HFFc6 (cell line): ENCODE measurements at places on chromosomes 6 and 20.
A peak's percentile ranks its signal among the peaks of the same experiment; 100 is the strongest.

DNA sequence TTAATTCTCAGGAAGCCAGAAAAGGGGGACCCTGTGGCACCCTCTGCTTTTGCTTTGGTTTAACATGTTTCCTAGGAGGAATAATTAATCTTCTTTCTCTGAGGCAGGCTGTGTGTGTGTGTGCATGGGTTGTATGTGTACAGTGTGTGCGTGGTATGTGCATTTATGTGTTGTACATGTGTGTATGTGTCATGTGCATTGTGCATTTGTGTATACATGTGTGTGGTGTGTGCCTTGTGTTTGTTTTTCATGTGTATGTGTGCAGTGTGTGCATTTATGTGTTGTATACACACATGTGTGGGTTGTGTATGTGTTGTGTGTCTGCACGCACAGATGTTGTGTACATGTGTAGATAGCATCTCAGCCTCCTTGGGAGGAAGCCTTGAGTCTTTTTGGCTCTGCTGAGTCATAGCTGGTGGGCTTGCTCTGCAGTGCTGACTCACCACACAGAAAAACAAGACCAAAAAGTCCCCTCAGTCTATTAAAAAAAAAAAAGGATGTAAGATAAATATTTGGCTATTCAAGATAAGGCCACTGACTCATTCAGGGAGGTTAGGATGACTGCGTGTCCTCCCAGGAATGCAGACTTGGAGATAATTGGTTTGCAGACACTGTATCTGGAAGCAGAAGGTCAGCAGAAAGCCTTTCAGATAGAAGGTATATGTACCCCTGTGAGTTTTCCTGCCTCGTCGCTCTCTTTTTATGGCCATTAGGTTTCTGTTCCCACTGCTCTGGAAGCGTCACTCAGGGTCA, 58.6 kb downstream of the SYNJ2 start:
- H3K4me1 ChIP-seq = peaks cover 71% of the 10 kb centered on the region
- DNase-seq = peak; percentile 96
- peak overlapping the region; percentile 81 for H3K4me3 ChIP-seq
- peaks cover 3% of the 10 kb centered on the region for H3K27me3 ChIP-seq
- H3K36me3 ChIP-seq = peaks cover 63% of the 10 kb centered on the region

DNA sequence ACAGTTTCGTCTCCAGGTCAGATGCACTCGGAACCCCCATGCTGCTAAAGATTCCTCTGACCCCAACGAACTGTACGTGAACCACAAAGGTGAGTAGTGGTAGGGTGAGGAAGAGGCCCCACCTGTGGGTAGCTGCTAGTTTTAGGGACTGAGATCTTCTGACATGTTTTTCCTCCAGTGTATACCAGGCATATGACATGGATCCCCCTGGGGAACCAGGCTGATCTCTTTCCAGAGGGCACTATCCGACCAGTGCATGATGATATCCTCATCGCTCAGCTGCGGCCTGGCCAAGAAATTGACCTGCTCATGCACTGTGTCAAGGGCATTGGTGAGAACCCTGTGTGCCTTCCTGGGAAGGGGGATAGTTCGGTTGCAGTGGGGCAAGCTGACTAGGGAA, 3.2 kb downstream of the POLR1C start:
- H3K4me3 ChIP-seq = no peak overlapping the region
- peaks cover 34% of the 10 kb centered on the region for H3K36me3 ChIP-seq
- H3K27ac ChIP-seq = no peak overlapping the region
- peaks cover 13% of the 10 kb centered on the region for H3K4me1 ChIP-seq
- no peaks in the 10 kb centered on the region for H3K27me3 ChIP-seq

GRCh38 chr20:47688385-47689381, 96.6 kb downstream of the SULF2 start:
- H3K27ac ChIP-seq = no peak overlapping the region
- H3K27me3 ChIP-seq = peaks cover 23% of the 10 kb centered on the region
- DNase-seq = no peak
- H3K4me3 ChIP-seq = no peak overlapping the region
- peaks cover 8% of the 10 kb centered on the region; the same call in 1 of the 2 replicates for H3K36me3 ChIP-seq

DNA sequence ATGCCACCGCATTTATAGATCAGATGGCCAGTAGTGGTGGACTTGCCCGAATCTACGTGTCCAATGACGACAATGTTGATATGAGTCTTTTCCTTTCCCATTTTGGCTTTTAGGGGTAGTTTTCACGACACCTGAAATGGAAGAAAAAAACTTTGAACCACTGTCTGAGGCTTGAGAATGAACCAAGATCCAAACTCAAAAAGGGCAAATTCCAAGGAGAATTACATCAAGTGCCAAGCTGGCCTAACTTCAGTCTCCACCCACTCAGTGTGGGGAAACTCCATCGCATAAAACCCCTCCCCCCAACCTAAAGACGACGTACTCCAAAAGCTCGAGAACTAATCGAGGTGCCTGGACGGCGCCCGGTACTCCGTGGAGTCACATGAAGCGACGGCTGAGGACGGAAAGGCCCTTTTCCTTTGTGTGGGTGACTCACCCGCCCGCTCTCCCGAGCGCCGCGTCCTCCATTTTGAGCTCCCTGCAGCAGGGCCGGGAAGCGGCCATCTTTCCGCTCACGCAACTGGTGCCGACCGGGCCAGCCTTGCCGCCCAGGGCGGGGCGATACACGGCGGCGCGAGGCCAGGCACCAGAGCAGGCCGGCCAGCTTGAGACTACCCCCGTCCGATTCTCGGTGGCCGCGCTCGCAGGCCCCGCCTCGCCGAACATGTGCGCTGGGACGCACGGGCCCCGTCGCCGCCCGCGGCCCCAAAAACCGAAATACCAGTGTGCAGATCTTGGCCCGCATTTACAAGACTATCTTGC, 725 bp downstream of the EEF1A1 start:
- H3K4me3 ChIP-seq = peak overlapping the region; percentile 97
- peaks cover 58% of the 10 kb centered on the region for H3K27me3 ChIP-seq
- H3K36me3 ChIP-seq = peaks cover 54% of the 10 kb centered on the region
- peak; percentile 81 for DNase-seq

- H3K27ac ChIP-seq = no peak overlapping the region
- no peaks in the 10 kb centered on the region for H3K27me3 ChIP-seq
- H3K36me3 ChIP-seq = no peaks in the 10 kb centered on the region; the same call in 1 of the 2 replicates
- no peaks in the 10 kb centered on the region for H3K4me1 ChIP-seq
- no peak overlapping the region for H3K4me3 ChIP-seq
Observed at GRCh38 chr6:91506509-91506908, 919.6 kb upstream of the MAP3K7 start.

GRCh38 chr6:88562353-88563276, 396.5 kb upstream of the CNR1 start:
- no peaks in the 10 kb centered on the region for H3K4me1 ChIP-seq
- H3K27ac ChIP-seq = no peak overlapping the region
- no peaks in the 10 kb centered on the region for H3K36me3 ChIP-seq
- no peak overlapping the region for H3K4me3 ChIP-seq

GRCh38 chr20:38460040-38460623, 12.5 kb upstream of the RALGAPB start:
- no peak overlapping the region for H3K4me3 ChIP-seq
- H3K4me1 ChIP-seq = peaks cover 13% of the 10 kb centered on the region
- peak; percentile 60 for DNase-seq
- peaks cover 8% of the 10 kb centered on the region for H3K27me3 ChIP-seq
- no peaks in the 10 kb centered on the region; the same call in 1 of the 2 replicates for H3K36me3 ChIP-seq

DNA sequence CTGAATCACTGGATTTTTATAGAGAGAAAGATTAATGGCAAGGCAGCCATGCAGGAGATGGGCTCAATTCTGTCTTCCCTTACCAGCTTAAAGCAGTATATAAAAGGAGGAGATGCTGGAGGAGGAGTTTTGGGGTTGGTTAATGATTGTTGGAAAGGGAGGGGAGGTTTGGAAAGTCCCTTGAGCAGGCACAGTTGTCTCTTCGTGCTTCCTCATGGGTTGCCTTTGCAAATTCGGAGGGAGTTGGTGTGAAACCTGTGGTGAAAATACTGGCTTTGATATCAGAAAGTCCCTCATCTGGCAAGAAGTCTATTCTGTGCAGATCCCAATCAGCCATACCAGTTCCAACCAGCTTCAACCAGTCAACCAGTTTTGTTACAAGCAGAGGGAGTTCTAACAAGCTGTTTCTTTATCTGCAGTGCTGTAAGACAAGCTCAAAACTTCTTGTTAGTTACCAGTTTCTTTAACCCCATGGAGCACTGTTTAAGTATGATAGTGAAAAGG, 107.0 kb downstream of the HIVEP1 start:
- H3K4me1 ChIP-seq = peaks cover 13% of the 10 kb centered on the region
- no peak overlapping the region for H3K27ac ChIP-seq
- DNase-seq = no peak
- H3K36me3 ChIP-seq = peaks cover 47% of the 10 kb centered on the region
- H3K4me3 ChIP-seq = no peak overlapping the region

DNA sequence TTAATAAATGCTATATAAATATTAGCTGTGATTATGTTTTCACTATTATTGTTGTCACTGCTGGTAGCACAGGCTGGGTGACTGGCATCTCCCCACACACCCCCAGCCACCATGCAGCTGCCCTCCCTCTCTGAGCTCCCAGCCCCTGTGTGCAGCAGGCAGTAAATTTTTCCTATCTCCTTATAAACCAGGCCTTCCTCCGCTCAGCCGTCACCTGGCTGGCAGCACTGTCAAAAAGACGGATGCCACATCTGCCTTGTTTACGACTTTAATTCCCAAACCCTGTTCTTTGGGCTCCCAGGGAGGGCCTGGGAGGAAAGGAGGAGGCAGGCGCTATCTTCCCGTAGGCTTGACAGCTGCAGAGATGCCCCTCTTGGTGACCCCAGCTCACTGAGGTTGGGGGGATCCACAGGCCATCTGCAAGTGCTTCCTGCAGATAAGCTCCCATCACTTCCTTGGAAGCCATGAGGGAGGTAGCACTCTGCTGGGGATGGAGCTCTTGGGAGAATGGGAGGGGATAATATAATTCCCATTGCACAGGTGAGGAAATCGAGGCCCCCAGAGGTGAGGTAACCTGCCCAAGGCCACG, 94.5 kb downstream of the GRM4 start:
- no peak for DNase-seq
- H3K36me3 ChIP-seq = no peaks in the 10 kb centered on the region
- no peaks in the 10 kb centered on the region for H3K4me1 ChIP-seq

DNA sequence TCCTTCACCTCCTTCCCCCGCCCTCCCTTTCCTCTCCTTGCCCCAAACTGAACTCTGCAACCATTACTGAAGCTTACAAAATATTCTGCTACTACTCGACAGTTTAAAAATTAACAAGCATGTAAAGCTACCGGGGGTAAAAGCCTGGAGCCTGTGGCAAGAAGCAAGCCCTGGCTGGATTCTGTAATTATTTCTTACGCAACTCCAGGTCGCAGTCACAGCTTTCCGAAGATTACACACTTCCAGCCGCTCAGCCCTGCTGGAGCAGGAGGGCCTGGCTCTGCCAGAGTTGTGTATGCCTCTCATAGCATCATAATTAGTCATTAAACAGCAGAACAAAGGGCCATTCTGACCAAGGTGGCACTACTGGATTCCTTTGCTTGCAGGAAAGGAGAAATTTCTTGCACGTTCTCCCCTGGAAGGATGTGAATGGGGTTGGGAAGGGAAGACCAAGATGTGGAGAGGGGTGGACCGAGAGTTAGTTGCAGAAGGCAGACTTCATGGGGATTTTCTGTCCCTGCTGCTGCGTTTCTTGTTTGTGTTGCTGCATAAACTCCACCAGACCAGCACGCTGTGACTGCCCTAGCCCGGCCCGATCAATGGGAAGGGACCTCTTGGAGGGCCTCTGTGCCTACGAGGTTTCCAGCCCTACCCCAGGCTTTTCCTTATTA, 23.6 kb downstream of the FOXQ1 start:
- DNase-seq = peak; percentile 82
- peaks cover 42% of the 10 kb centered on the region for H3K4me1 ChIP-seq
- H3K4me3 ChIP-seq = peak overlapping the region; percentile 30
- peaks cover 7% of the 10 kb centered on the region; the same call in 1 of the 2 replicates for H3K27me3 ChIP-seq
- H3K27ac ChIP-seq = peak overlapping the region; percentile 25; the same call in 1 of the 2 replicates

DNA sequence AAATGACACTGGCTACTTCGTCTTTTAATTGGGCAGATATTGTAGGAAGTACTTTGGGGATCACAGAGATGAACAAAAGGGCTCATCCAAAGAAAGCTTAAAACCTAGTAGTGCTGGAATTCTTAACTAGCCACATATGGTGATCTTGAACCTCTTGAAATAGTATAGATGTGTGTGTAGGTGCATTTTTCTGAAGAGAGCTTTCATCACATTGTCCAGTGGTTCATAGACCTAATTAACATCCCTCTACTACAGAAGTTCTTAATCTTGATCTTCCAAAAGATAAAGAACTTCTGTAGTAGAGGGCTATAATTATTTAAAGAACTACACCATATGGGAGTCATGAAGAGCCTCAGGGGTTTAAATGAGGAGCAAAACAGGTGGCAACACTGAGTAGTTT, 2.3 kb upstream of the PRIM2 start:
- no peaks in the 10 kb centered on the region for H3K27me3 ChIP-seq
- H3K4me3 ChIP-seq = peak overlapping the region; percentile 18; the same call in 1 of the 2 replicates
- peaks cover 75% of the 10 kb centered on the region for H3K4me1 ChIP-seq

- peaks cover 37% of the 10 kb centered on the region for H3K27me3 ChIP-seq
- peaks cover 9% of the 10 kb centered on the region for H3K4me1 ChIP-seq
- H3K27ac ChIP-seq = no peak overlapping the region
Observed at GRCh38 chr6:6007366-6008088, 802 bp upstream of the NRN1 start.

DNA sequence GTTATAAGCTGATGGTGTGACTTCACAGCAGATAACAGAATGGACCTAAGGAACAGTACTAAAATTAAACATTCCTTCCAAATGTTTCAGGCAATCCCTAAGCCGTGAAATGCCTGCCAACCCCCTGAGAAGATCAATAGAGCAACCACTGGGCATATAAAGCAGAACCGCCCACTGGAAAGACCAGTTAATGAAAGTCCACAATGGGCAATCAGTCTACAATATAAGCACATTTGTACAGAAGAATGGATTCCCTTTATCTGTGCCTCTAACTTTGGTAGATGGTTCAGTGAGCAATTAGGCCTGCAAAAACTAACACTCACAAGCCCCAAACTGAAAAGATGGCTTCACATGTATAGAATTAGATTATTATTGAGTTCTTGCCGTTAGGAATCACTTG, 286.6 kb downstream of the UBE3D start:
- no peak for DNase-seq
- H3K4me3 ChIP-seq = no peak overlapping the region
- H3K27ac ChIP-seq = no peak overlapping the region
- no peaks in the 10 kb centered on the region; the same call in 1 of the 2 replicates for H3K27me3 ChIP-seq
- no peaks in the 10 kb centered on the region for H3K36me3 ChIP-seq
- peaks cover 9% of the 10 kb centered on the region; the same call in 1 of the 2 replicates for H3K4me1 ChIP-seq

GRCh38 chr6:148971031-148971927, 224.4 kb downstream of the UST start:
- H3K27ac ChIP-seq = no peak overlapping the region
- DNase-seq = peak; percentile 34
- no peaks in the 10 kb centered on the region; the same call in 1 of the 2 replicates for H3K27me3 ChIP-seq
- no peaks in the 10 kb centered on the region for H3K36me3 ChIP-seq
- no peak overlapping the region for H3K4me3 ChIP-seq

DNA sequence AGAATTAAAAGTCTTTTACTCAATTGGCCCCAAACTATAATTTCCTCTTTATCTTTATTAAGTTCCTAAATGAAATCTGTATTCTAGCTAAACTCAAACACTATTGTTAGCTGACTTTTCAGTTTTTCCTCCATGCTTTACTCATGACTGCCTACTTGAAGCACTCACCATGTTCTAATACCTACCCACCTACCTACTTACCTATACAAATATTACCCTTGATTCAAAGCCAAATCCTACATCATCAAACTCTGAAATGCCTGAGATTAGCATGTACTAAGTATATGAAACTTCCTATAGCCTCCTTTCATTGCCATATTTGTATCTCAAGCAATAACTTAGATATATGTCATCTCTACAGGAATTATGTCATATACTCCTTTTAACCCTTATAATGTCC, 259.7 kb downstream of the HDGFL1 start:
- no peak overlapping the region for H3K4me3 ChIP-seq
- DNase-seq = no peak
- H3K4me1 ChIP-seq = peaks cover 24% of the 10 kb centered on the region
- no peaks in the 10 kb centered on the region for H3K36me3 ChIP-seq

- no peak overlapping the region for H3K27ac ChIP-seq
- no peaks in the 10 kb centered on the region for H3K36me3 ChIP-seq
- H3K4me1 ChIP-seq = no peaks in the 10 kb centered on the region
- H3K4me3 ChIP-seq = no peak overlapping the region
Observed at GRCh38 chr6:70292193-70292592, 10.7 kb downstream of the COL9A1 start.
